ENCODE measurements at places on chromosomes 4 and X.

DNA sequence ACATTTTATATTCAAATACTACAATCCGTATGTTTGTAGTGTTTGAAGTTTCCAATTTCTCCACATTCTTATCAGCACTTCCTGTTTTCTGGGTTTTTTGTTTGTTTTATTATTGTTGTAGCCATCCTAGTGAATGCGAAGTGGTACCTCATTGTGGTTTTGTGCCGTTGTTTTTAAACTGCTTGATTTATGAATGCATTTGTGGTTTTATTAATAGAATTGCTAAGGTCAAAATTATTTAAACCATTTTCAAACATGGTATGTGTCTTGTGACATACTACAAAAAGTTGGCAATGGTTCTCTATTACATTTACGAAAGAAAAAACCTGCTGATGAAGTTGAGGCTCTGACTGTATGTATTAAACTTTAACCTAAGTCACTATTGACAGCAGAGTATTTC is 780.0 kb upstream of the MAGEB2 start:
- no peak for DNase-seq

DNA sequence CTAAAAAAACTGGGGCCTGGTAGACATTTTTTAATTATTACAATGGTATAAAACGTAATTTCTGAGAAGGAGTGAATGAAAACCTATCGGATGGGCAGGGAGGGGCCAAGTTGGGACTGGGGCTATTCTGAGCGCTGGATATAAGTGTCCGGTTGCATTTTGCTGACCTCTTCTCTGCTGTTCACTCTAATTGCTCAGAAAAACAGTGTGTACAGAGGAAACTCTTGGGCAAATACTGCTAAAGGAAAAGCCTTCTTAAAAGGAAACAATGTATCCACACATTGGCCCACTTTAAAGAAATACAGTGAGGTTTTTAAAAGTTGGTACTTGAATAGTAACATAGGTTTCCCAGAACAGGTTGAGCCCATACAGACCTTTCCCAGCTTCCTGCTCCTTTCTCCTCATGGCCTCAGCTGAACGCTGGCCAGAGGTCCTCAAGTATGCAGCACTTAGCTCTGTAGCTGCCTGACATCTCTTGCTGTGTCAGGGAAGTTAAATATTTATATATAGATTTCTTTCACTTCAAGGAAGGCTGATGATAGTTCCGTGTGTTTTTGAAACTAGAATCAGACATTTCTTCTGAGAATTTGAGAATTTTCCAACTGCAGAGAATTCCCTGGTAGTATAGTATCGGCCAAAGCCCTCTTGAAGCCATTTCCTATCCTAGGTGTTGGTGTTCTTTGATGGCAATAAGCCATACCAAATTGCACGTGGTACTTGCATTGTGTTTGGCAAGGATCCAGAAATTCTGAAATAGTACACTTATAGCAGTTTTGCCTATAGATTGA is 97.1 kb upstream of the SLC4A4 start:
- no peak for DNase-seq

DNA sequence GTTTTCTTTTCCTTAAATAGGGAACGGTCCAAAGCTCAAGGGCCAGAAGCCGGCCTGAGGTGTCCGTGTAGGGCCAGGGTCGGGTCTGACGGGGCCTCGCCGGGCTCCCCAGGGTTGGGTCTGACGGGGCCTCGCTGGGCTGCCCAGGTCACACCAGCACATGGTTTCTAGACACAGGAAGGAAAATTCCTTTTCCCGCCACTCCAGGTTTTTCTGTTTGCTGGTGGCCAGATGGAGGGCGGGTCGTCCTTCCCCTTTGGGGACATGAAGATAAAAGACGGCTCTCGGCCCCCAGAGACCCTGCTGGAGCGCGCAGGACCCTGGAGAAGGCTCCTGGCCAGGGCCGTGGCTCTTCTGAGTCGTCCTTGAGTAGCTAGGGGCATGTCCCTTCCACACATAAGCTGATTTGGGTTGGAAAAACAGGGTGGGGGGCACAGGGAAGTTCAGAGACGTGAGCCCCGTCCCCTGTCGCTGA is 35.1 kb downstream of the PIGG start:
- no peak for DNase-seq

GRCh38 chr4:38377195-38377594 is 286.8 kb upstream of the KLF3 start:
- no peak for DNase-seq

DNA sequence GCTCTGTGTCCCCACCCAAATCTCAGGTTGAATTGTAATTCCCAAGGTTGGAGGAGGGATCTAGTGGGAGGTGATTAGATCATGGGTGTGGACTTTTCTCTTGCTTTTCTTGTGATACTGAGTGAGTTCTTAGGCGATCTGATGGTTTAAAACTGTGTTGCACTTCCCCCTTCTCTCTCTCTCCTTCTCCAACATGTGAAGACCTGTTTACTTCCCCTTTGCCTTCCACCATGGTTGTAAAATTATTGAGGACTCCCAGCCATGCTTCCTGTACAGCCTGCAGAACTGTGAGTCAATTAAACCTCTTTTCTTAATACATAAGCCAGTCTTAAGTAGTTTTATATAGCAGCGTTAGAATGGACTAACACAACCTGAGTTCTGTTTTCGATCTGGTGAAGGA is 738.2 kb downstream of the ARAP2 start:
- no peak for DNase-seq

DNA sequence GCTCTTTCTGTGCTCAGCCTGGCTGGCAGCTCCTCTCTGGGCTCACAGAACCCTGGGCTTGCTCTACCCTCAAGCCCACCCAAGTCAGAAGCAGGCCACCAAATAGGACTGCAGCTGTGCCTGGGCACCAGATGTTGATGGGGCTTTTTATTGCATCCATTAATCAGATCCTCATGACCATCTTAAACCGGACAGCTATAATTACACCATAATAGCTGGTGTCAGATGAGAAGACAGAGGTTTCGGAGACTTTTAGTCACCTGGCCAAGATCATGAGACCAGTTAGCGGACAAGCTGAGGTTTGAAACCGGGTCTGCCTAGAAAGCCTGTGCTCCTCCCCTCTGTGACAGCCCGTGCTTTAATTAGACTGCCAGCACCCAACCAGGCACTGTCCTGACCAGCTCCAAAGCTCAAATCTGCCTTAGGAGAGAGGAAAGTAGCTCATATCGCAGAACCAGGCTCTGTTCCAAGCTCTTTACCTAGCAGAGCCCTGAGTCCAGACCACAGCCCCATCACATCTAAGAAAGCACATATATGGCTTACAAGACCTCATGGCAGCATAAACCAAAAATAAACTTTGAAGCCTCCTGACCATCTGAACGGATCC is 88.9 kb downstream of the JAKMIP1 start:
- DNase-seq, result no peak

DNA sequence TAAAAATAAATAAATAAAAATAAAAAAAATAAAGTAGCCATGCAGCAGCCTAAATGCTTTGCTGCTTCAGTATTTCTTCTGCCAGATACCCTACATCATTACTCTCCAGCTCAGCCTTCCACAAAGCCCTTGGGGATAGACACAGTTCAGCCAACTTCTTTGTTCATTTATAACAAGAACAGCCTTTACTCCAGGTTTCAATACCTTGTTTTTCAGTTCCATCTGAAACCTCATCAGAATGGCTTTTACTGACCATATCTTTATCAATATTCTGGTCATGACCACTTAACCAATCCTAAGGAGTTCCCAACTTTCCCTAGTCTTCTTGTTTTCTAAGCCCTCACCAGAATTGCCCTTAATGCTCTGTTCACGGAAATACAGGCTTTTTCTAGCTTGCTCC is 128.3 kb upstream of the MED14 start:
- DNase-seq, result no peak

- DNase-seq, result no peak
Observed at GRCh38 chr4:6991771-6992557, 51.2 kb upstream of the TADA2B start.

DNA sequence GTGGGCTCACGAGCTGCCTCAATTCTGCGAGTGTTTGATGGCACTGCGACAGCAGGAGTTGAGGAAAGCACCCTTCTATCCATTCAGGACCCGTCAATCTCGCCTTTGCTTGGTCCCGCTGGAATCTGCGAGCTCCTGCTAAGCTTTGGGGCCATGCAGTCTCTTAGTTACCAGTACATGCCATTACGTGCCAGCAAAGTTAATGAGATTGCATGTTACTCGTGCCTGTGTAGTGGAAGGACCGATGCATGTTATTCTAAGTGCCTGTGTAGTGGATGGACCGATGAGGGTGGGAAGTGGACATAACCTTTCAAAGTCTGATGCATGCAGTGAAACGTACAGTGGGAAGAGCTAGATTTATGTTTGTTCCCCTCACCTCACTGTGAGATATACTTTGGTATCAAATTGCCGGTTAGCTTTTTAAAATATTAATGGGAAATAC is 569 bp downstream of the RPS3A start:
- no peak for DNase-seq

GRCh38 chrX:28549838-28550237 is 37.4 kb upstream of the IL1RAPL1 start:
- no peak for DNase-seq

GRCh38 chrX:5876984-5877596 is 351.6 kb downstream of the NLGN4X start:
- DNase-seq, result no peak

- no peak for DNase-seq
Observed at GRCh38 chrX:9555354-9555753, 90.5 kb downstream of the TBL1X start.

DNA sequence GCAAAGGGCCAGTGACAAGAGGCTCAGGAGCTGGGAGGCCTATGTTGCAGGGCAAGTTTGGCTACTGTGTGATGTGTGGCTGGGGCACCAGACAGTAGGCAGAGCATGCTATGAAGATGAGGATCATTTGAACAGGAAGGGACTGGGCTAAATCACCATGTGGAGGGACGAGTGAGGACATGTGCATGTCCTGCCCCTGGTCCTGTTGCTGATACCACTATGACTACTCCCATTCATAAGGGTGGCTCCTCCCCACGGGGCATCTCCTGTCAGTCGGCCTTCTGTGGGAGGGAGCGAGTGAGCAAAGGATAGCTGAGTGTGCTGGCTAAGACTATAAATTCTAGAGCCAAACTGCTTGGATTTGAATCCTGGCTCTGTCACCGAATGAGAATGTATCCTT is 139.2 kb downstream of the TMEM164 start:
- DNase-seq, result no peak

GRCh38 chr4:108272046-108272445 is 103.3 kb upstream of the LEF1 start:
- DNase-seq, result no peak

GRCh38 chr4:1521821-1522361 is 115.6 kb upstream of the NKX1-1 start:
- no peak for DNase-seq

DNA sequence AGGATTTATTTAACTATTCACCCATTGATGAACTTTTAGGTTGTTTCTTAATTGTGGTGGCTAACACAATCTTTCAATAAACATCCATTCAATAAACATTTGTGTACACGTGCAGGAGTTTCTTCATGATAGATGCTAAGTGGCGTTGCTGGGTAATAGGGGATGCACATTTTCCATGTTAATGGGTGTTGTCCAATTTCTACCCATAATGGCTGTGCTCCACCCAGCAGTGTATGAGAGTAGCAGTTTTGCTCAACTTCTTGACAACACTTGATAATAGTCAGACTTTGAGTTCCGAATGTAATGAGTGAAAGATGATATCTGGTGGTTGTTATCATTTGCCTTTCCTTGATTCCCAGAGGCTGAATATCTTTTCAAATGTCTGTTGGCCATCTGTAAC is 104.7 kb downstream of the NHSL2 start:
- no peak for DNase-seq

DNA sequence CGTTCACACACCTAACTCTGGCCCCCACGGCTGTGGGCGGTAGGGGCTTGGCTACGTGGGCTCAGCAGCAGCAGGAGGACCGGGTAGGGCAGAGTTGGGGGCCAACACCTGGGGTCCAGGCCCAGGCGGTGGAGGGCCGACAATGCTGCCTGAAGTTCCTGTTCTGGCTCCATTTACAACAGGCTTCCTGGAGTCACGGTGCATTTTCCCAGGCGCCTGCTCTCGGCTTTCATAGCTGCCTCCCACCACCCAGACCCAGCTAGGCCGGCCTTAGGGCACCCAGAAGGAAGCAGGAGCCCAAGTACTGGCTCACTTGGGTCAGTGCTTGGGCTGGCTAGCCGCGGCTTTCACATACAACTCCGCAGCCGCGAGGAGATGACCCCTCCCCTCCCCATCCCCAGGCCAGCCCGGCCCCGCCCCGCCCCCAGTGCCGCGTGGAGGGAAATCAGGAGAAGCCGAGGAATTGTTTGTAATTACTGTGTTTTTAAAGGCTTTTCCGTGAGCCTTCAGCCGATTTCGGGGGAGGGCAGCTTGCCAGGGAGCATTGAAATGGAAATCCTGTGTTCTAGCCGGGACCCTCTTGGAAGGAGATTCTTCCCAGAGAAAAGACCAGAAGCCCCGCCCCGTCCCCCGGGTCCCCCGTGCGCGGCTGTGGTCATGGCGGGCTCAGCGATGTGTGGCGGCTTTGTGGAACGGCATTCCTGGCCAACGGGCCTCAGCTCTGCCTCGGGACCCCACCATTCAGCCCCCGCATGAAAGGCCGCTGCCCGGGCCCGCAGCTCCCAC is 28.5 kb downstream of the PJA1 start:
- DNase-seq, result no peak

DNA sequence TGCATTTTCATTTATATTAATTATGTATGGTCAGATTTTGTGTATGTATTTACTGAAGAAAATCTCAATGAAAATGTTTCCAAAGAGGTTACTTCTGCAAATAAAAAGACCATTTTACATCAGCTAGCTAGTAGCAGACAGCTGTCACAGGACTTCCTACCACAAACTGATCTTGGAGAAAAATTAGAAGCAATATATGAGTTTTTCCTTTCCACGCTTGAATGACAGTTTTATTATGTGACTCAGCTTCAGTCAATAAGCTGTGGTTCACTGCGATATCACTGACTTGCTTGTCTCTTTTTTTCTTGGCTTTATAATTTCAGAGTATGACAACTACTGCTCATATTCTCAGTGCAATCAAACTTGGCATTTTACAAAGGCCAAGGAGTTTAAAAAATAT is 787.4 kb upstream of the GALNTL6 start:
- DNase-seq, result no peak

DNA sequence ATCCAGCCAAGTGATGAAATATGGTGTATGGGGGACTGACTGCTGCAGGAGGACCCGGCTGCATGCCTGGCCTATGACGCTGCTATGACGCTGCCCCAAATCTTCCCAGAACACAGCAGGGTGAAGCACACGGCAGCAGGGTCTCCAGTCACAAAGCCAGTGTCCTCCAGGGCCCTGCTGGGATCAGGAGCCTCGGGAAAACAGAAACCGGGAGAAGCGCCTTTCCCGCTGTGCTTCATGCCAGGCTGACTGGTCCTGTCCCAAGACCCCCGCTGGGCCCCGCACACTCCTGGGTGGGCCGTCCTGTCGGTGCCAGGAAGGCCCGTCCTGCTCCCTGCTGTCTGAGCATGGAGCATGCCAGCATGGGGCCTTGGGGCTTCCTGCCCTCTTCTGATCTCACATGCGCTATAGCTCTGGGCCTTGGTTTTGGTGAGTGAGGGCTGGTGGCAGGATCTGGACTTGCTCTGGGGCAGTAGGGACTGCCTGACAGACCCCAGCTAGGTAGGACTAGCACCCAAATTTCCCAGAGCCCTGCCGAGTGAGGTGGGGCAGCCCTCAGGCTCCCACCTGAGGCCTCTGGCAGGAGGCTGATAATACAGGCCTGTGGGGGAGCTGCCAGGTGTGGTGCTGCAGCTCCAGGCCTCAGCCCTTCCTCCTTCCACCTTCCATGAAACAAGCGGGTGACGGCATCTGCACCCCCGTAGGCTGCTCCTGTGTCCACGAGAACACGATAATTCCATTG is 64.0 kb downstream of the ACOX3 start:
- DNase-seq, result no peak

Measured in activated naive CD4-positive, alpha-beta T cell (primary cell).